ENCODE measurements at places on chromosomes 16 and 17.

- DNase-seq = no peak
Observed at GRCh38 chr17:42287305-42287976, 857 bp upstream of the STAT5A start.

DNA sequence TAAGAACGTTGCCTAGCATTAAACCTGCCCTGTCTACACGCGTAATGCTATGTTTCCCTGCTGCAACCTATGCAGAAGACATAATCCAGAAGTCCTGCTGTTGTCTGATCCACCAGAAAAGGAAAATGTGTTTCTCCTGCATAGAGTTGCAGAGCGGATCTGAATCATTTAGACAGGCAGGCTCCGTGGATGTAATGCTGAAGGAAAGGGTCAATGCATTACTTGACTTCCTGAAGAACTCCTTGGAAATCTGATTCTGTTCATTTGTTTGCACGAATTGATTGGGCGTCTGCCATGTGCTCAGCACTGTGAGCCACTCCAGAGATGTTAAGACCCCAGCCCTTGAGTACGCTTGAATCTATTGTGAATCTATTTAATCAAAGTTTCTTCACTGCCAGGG is 83.4 kb downstream of the FOXL1 start:
- DNase-seq = no peak

DNA sequence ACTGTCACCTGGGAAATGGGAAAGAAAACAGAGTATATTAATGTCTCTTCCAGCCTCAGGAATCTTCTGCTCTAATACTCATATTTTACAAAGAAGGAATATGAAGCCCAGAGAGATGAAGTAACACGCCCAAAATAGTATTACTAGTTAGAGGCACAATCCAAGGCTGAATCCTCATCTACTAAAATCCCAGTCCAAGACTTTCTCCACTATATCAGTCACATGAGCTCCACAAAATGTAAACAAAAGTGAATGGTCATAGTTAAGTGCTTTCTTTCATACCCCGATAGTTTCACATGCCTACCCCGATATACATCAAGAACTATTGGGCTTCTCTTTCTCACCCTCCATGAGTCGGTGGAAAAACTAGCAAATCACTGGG is 965 bp downstream of the INTS2 start:
- no peak for DNase-seq

DNA sequence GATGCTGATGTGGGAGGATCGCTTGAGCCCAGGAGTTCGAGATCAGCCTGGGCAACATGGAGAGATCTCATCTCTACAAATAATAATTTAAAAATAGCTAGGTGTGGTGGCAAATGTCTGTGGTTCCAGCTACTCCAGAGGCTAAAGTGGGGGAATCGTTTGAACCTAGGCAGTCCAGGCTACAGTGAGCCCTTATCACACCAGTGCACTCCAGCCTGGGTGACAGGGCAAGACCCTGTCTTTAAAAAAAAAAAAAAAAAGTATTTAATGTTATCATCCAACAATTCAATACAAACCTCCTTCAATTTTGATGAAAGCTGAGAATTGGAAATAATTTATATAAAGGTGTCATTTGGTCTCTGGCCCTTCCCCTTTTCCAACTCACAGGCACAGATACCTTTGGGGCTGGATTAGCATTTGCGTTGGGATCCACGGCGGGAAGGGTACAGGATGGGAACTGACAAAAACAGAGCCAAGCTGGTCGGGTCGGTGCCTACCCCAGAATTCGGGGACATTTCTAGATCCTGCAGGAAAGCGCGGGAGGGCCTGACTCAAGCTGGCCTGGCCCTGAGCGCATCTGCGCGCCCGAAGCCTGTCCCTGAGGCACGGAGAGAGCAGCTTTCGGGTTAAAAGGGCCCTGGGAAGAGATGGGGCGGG is 860 bp upstream of the DCAF7 start:
- no peak for DNase-seq

DNA sequence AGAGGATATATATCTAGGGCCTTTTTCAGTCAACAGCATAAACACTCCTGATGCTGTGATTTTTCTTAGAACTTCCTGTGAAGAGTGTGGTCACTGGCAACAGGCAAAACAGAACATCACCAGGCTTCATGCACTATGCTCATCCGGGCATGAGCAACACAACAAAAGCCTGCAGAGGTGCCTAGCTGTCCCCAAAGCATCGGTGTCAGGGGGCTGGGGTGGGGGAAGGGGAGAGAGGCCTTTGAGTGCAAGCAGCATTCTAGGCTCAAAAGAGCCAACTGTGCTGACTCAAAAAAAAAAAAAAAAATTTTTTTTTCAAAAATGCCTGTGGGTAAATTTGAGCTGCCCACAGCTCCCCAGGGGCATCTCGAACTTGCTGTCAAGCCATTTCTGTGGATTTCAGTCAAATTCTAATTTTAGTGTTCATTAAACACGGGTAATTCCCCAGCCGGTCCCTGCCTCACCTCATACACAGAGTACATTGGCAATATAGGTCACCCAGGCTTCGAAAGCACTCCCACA is 194.6 kb upstream of the DYNLRB2 start:
- DNase-seq = no peak

Measured in NCI-H1105 (cell line).